ENCODE measurements at places on chromosomes 4 and X.

GRCh38 chrX:11619441-11619840, 46.3 kb downstream of the ARHGAP6 start:
- DNase-seq, result no peak

- DNase-seq, result no peak
These were observed 338.0 kb downstream of the SPOCK3 start for GRCh38 chr4:166896254-166896653.

DNA sequence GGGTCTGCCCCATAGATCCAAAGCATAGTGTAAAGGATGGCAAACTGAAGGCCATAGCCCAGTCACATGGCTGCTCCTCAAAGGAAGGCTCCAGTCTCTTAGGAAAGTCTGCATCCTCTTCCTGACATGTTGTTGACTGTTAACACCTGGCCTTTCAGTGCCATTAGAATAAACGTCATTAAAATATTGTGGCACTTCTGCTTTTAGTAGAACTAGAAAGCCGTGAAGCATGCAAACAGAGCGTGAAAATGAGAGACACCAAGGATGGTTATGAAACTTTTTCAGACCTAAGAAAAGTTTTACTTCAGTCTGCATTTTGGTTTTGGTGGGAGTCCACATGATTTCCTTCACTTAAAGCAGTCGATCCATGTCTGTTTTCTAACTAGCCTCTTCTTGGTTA, 41.1 kb upstream of the AFF2 start:
- DNase-seq, result no peak

DNA sequence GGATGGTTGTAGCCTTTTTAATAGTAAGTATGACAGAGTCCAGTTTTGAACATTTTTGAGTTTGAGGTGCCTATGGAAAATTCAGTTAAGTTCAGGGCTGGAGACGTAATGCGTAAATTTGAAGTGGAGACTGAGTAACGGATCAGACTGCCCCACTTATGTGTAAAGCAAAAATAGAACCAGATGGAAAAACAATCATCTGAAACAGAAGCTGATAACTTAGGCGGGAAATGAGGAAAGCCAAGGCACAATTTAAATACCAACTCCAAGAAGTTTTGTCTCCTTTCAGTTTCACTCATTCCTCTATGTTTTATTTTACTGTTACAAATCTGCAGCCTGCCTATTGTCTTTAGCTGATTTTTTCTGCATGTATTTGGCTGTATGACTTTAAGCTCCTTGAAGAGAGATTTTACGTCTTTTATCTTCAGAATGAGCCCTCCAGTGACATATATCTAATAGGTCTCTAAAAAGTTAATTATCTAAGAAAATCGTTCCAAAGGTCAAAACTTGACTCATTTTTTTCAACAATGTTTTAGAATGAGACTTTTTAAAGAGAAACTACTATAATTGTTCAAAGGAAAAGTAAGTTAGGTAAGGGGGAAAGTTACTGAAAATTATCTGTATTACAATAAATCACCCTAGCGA, 1.1 kb downstream of the SGCB start:
- DNase-seq, result peak; percentile 30
